HTR-8/SVneo (cell line): ENCODE measurements at places on chromosomes 5 and 9.

- DNase-seq, result no peak
These were observed 208.6 kb downstream of the MPDZ start for GRCh38 chr9:13070612-13071595.

DNA sequence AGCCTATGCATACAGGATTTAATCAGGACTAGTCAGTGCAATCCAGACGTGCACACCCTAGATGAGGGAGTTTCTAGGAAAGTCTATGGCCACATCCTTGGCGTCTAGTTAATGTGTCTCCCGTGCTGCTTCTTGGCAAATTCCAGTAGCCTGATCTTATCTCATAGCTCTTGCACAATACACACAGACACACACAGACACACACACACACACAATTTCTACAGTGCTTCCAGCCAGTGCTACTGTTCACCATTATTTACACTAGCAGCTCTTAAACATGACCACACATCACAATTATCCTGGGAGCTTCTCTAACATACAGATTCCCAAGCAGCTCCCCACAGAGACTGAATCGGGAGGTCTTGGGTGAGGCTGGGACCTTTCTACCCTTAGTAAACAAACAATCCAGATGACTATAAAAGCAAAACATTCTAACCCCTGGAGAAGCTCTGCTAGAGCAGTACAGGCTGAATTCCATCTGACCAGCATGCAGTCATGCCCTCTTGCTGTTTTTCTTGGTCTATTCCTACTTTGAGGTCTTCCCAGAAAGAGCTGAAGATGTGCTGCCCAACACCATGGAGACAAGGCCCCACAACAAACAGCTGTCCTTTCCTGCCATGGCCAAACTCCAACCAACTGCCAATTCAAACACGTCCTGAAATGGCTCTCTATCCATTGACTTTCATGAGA, 236.6 kb downstream of the DEPDC1B start:
- DNase-seq, result no peak

DNA sequence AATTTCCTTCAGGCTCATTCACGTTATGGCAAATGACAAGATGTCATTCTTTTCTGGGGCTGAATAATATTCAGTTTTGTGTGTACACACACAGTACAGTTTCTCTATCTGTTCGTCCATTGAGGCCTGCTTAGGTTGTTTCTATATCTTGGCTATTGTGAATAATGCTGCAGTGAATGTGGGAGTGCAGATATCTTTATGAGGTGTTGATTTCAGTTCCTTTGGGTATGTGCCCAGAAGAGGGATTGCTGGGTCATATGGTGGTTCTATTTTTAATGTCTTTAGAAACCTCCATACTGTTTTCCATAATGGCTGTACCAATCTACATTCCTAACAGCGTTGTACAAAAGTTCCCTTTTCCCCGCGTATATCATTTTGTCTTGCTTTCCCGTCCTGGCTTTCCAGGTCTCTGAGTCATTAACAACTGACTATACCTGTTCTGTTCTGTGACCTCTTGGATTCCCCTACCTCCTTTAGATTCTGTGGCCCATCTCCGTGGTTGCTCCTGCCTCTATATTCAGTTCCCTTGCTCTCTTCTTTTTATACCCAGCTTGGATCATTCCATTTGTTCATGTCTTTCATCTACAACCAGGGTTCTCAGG, 6.8 kb downstream of the SNX30 start:
- DNase-seq, result no peak

DNA sequence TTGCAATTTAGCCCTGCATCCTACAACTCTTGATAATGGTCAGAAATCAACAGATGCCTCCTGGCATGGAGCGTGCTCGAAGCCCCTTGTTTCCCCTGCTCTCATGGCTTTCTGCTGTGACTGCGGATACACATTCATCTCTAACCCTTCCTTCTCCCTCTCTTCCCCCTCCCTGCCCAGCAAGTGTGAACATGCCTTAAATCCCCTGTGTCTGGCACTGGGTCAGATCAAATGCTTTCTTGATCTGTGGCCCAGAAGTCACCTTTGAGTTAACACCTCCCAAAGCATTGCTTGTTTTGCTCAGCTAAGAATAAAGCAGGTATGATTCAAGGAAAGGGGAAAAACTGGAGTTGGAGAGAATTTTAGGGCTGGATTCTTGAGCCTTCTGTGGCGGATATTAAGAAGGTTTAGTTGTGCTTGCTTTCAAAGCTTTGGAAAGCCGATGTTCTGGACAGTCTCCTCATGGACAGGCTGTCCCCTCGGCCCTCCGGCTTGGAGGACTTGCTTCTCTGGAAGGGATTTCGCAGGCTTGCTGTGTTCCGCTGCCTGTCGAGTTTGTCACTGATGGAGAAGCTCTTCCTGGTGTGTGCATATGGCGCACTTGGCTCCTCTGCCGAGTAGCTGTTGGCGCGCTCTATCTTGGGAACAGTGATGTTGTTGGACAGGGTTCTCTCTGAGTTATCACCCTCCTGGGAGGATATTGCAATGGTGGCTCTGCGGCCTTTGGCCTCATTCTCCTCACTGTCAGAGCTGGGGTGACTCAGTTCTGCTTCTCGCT, 121.3 kb upstream of the KLF9 start:
- no peak for DNase-seq

DNA sequence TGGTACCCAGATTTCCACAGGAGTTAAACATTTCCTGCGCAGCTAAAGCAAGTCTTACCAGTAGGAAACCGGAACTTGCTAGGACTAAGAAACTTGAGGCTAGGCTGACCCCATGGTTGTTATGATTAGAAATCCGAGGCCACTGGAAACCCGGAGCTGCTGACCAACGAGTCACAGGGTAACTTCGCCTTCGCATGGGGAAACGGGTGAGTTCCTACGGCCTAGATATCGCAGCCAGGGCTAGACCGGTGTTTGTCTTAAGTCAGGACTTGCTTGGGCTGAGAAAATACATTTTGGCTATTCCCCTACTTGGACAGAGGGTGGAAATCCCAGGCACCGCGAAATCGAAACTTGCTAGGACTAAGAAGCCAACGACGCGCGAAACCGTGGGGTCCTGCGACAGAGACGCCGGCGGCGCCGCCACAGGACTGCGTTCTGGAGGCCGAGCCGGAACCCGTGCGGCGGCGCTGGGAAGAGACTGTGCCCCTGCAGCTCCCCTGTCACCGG, 1.6 kb upstream of the ANXA2R start:
- no peak for DNase-seq

GRCh38 chr5:62780888-62781287, 202.3 kb downstream of the LRRC70 start:
- DNase-seq, result no peak

DNA sequence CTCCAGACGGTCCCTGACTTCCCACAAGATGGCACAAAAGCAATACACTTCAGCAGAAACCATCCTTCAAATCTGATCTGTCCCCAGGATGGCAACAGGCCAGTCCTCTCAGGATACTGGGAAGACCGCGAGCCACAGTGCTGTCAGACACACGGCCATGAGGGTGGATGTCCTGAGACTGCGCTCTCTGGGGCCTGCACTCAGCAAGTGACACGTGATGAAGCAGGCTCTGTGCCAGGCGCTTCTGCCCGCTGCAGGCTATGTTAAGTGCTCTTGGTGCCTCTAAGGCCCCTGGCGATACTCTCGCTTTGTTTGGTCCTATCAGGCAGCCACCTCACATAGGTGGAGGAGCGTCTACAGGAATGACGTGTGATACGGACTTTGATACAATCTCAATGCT, 7.1 kb downstream of the BRD9 start:
- no peak for DNase-seq

DNA sequence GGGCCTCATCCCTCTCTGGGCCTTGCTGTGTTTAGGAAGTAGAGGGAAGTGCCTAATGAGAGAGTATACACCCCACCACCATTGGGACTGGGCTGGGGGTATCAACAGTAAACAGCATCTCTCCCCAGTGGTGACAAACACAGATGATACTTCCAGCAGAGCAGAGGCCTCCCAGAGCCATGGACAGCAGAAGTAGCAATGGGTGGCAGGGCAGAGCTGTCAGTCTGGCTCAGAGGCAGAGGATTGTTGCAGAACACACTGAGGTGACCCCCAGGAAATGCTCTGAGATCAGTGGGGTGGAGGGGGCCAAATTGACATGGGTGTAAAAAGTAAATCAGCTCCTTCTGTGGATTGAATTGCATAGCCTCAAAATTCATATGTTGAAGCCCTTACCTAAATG, 12.1 kb upstream of the P4HA2 start:
- DNase-seq, result no peak

DNA sequence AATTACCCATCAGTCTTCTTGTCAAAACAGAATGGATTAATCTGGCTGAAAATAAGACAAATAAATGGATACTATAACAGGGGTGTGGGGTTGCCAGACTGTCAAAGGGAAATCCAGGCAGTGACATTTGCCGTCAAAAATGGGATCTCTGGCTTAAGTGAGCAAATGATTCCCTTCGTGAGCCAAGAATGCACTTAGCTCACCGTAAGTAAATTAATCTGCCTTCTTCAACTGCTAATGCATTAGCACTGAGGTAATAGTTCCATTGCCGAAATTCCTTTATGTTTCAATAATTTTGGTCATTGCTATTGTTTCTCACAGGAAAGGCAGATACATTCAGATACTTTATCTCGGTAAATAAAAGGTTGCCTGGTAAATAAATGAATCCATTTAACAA, 377.8 kb downstream of the KIAA0825 start:
- DNase-seq, result no peak

DNA sequence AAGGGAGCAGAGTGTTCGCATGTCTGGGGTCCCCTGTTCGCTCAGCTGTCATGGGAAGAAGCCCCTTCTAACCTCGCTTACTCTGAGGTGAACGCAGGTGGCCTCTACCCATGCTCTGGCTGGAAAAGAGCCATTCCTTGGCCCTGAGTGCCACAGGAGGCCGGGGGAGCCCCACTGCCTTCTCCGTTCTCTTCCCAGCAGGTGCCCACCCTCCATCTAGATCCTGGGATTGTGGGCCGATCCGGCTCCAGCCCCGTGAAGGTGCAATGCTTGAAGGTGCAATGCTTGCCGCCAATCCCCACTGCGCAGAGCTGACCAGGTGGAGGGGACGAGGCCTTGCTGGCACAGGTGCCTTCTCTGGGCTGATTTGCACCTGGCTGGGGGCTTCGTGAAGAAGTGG, 95.4 kb downstream of the MRPL36 start:
- no peak for DNase-seq

GRCh38 chr9:127279717-127280285, 15.2 kb downstream of the GARNL3 start:
- DNase-seq, result no peak

DNA sequence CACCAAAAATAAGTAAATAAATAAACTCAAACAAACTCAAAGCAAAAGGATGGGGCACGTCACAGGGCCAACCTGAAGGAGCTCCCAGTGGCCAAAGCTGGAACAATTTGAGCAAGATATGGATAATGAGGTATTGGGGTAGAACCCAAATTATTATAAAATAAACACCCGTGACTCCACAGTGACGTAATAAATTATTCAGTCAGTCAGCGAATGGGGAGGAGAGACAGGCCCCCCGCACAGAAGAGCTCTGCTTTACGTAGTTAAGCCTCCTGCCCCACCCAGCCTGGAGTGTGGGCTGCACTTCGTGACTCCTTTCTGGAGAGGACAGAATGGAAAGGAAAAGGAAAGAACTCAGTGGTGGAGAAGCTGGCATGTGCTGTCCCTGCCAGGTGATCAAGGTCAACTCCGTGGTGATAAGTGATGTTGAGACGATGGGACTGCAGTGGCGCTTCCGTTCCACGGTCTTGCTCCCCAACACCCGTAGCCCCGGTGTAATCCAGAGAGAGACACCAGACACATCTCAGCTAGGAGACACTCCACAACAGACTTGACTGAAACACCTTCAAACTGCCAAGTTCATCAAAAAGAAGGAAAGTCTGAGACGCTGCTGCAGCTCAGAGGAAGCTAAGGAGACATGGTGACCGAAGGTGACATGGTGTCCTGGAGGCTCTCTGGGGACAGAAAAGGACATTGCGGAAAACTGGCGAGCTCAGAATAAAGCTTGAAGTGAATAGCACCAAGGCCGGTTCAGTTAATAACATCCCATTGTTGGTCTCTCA, 83.3 kb upstream of the COL5A1 start:
- DNase-seq, result no peak

DNA sequence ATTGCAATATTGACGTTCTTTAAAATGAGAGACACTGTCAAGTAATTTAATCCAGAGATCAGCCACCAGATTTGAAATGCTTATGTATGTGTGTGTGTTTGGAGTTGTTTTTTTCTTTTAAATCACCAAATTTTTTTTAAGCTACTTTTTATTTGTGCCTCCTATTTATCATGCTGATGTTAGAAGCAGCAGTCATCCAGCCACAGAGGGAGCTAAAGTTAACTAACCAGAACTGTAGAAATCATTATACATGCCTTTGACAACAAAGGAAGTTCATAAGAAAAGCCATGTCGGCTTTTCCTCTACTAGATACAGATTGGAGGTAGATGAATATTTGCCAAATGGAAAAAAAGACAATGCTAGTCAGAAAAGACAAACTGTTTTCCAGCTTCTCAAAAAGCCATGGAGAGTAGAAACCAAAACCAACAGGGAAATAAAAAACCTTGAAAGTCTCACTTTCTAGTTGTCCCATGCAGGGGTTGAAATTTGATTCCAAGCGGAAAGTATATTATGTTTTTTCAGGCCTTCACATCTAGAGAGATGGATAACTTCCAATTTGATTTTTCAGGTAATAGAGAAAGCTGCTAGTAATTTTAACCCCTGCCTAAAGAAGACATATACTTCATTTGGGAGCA, 4.5 kb downstream of the PURA start:
- DNase-seq, result no peak

DNA sequence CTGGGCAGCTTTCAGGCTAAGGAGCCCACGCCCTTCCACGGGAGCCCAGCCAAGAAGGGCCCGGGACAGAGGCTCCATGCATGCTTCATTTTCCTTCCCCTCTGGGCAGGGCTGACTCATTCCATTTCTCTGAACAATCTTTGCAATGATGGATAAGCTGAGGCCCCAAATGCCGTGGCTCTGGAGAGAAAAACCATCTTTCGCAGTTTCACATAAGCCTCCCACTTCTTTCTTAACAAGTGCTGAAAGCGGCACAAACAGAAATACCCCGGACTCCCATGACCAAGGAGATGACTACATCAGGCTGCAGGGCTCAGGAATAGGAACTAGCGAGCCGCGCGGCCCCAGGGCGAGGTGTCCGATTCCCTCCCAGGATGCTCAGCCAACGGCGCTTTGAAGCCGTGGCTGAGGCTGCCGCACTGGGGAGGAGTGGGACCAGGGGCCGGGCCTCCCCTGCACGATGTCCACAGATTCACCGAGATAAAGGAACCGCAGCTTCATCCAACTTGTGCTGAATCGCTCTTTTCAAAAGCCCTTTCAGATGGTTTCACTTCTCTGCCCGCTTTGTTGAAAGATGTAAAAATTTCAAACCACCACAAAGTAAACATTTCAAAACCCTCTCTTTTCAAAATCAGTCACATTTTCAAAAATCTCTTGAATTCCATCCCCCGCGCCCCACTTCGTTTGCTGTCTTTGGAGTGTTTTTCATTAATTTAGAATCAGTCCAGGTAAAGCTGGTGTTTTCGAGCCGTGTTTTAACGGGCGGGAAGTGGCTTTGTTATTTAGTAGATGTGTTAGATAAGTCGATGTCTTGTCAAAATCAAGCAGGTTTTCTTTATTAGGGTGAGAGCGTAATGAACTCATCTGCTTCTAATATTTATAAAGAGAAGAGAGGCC, 96.5 kb upstream of the LMX1B start:
- DNase-seq, result peak; percentile 77

GRCh38 chr5:10691826-10692785, 68.9 kb downstream of the DAP start:
- DNase-seq, result peak; percentile 78
